ENCODE measurements at places on chromosomes 2 and 18.

DNA sequence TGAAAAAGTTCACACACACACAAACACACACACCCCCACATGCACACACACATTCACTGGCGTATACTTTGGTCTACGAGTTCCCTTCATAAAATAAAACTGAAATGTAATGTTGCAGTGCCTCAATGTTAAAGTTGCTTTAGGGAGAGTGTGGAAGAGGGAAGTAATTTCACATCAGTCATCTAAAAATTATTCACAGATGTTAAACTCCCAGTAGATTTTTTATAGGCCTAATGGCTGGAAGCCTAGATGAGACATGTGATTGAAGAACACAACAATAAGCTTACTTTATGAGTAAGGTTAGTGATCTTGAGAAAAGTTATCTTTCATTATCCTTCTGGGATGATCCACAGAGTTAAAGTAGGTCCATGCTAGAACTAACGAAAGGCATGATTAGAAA is 506.7 kb upstream of the CNTNAP5 start:
- peak; percentile 33 for DNase-seq

GRCh38 chr2:197982565-197982964 is 178.2 kb downstream of the PLCL1 start:
- no peak for DNase-seq

GRCh38 chr2:117555965-117556364 is 258.5 kb upstream of the DDX18 start:
- no peak for DNase-seq

GRCh38 chr2:16203691-16204090 is 263.3 kb downstream of the MYCN start:
- DNase-seq = no peak

DNA sequence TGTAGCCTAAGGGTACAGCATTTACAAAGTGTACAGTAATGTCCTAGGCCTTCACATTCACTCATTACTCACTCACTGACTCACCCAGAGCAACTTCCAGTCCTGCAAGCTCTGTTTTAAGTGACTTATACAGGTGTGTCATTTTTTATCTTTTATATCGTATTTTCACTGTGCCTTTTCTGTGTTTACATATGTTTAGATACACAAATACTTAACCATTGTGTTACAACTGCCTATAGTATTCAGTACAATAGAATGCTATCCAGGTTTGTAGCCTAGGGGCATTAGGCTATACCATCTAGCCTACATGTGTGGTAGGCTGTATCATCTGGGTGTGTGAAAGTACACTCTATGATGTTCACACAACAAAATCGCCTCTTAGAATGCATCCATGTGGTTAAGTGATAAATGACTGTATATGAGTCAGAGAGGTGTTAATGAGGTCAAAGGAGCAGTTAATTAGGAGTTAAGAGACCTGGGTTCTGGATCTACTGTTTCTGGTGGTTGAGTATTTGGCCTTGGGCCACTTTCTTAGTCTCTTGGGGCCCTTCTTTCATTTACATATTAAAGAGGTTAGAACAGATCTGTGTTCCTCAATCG is 149.1 kb downstream of the GREB1L start:
- peak; percentile 11 for DNase-seq

- DNase-seq = no peak
Measured at GRCh38 chr2:98800330-98801064, 69.6 kb upstream of the MGAT4A start.

- DNase-seq = no peak
Measured at GRCh38 chr2:75211266-75211770, 12.0 kb upstream of the TACR1 start.

Data from A673 (cell line).